ENCODE measurements at places on chromosomes 4 and X.

DNA sequence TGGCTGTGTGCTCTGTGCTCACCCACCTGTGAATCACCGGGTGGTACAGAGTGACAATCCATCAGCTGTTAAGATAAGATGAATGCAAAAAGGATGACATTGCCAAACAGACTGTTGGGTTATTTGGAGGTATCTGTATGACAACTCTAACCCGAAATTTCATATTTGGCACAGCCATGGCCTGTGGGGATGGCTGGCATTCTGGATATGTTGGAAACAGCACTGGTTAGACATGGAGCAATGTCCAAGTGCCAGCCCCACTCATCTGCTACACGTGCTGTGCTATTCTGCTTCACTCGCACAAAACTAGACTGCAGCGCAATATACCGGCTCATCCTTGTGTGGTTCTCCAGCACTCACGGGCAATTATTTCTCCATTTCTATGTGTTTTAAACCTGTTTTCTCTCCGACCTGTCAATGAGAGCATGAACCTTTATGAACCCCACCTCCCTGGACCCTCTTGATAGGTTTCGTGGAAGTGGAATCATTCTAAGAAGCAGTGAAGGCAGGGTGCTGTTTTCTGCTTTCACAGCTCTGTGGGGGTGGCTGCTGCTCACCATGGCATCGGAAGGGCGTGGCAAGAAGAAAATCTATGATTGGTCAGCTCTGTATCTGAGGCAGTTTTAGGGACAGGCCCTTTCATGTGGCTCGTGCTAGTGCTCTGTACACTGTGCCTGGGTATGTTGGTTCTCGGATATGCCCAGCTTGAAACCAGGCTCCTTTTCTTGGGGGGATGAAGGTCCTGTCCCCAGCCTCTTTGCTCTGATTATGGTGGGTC is 94.9 kb downstream of the ENPP6 start:
- DNase-seq = no peak

DNA sequence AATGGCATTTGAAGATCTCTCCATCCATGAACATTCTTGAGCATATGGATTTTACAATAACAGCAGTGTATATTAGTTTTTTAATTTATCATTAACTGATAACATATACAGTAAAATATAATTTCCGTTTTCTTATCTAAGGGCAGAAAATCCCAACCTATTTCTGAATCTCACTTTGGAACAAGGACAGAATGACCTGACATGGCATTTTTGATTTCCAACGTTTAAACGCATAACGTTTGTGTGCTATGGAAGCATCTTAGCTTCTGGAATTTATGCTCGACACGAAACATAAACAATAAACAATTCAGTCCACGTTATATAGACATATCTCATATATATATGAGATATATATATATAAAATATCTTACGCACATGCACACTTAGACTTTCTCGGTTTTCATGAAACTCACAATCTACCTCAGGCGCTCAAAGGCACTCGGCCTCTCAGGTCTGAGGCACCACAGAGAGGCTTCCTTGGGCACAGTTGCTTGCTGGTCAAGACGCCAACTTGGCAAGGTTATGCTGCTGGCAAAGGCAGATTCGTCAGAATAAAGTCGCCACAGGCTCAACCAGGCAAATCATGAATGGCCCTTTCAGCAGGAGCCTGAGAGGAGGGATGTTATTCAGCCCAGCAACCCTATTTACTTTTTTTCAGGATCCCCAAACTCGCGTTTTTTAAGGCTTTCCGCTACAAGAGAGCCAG is 1.0 kb upstream of the UGT8 start:
- no peak for DNase-seq

- DNase-seq = no peak
Observed at GRCh38 chr4:189979196-189980047, 38.8 kb downstream of the FRG1 start.

- DNase-seq = no peak
Observed at GRCh38 chrX:12985331-12985730, 10.4 kb downstream of the TMSB4X start.

GRCh38 chrX:37786624-37787422 is 7.0 kb downstream of the CYBB start:
- no peak for DNase-seq

GRCh38 chrX:25737540-25737939 is 400.6 kb upstream of the MAGEB18 start:
- no peak for DNase-seq

DNA sequence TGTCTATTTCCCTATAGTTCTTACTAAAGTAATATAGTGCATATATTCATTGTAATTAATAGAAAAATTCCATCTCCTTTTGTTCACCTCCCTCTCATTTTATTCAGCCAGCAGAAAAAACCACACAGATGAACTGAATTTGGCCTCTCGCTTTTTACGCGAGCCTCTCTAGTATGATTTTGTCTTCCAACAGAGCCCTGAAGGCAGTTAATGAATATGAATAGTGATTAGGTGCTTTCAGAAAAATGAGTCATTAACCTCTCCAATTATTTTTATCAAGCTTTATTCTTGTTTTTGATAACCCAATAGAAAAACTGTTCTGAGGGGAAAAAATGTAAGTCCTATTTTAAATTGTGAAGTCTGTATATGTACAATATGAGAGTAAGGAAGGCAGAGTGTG is 74.1 kb downstream of the ZAR1 start:
- DNase-seq = no peak

Measured in NK-92 treated with Interleukin-12 subunit alpha and Interleukin-12 subunit beta, amount 100 ng/mL, for 24 hours (cell line).